ENCODE measurements at places on chromosomes 13 and 19.

GRCh38 chr13:76992548-76993001 lies 694 bp downstream of the CLN5 start:
- peak; percentile 75 for DNase-seq

- no peak for DNase-seq
Measured at GRCh38 chr13:102293723-102294122, 108.1 kb downstream of the FGF14 start.

DNA sequence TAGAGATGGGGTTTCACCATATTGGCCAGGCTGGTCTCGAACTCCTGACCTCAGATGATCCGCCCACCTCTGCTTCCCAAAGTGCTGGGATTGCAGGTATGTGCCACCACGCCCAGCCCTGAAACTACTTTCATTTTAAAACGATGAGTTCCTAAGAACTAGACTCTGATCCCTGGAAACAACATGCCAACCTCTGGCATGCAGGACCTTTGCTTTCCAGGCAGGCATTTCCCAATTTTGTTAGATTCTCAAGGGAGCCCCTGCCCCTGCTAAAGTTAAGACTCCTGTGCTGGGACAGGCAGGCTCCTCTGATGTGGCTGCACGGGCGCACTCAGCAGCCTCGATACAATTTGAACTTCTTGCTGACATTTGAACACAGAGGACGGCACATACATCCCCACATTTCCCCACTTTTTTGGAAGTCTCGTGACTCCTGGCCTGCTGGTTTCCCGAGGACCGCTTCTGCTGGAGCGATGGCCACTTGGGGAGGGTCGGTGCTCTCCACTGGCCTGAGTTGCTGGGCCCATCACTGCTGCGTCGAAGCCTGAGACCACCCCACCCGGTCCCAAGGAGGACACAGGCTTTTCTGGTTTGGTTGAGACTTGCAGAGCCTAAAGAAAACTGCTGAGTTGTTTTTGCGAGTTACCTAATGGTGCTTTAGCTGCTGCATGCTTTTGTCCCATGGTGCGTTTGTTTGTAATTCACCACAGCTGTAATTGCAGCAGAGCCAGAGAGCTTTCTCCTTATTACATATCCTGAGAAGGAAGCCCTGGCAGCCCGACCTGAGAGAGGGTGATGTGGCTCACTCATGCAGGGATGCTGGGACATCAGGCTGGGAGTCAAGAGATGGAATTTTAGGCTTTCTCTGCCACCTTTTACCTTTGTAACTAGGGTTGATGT lies 8.2 kb downstream of the ATP11A start:
- no peak for DNase-seq

- no peak for DNase-seq
Measured at GRCh38 chr13:43688227-43688907, 98.4 kb downstream of the ENOX1 start.
